Islet precursor cell (in vitro differentiated cells): ENCODE measurements at places on chromosomes 13 and 19.
A peak's percentile ranks its signal among the peaks of the same experiment; 100 is the strongest.

GRCh38 chr19:29006057-29006735 is 206.8 kb downstream of the UQCRFS1 start:
- DNase-seq, result no peak

DNA sequence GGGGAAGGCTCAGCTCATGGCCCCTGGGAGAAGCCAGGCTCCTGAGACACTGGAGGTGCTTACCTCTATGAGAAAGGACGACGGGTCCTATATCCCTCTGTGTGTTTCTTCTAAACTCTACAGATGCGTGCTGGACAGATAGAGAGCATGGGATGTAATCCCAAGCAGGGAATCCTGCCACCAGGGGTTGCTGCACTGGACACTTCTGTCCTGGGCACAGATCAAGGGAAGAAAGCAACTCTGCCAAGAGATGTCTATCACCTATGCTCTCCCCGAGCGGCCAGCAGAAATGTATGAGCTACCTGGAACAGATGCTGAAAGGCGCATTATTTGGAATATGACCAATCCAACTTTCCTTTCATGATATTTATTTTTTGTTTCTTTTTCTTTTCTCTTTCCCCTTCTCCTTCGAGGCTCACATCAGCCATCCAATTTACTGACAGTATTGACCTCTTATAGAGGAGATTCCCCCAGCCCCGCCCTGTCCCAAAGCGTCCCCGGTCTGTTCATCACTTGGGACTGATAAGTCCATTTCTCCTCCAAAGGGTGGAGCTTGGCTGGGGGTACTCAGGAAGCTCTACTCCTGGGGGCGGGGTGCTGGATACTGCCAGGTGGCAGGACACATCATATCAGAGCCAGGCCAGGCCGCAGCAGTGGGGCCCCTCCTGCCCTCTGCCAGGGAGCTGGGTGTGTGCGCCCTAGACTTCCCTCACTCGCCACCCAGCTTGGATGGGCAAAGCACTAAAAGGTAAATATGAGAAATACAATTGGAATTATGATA is 34.2 kb downstream of the TSHZ3 start:
- DNase-seq, result peak; percentile 57

DNA sequence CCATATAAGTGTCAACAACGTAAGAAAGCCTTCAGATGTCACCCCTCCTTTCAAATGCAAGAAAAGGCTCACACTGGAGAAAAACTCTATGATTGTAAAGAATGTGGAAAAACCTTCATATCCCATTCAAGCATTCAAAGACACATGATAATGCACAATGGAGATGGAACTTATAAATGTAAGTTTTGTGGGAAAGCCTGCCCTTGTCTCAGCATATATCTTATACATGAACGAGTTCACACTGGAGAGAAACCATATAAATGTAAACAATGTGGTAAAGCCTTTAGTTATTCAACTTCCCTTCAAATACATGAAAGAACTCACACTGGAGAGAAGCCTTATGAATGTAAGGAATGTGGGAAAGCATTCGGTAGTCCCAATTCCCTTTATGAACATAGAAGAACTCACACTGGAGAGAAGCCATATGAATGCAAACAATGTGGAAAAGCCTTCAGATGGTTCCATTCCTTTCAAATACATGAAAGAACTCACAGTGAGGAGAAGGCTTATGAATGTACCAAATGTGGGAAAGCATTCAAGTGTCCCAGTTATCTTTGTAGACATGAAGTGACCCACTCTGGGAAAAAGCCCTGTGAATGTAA is 11.1 kb downstream of the ZNF844 start:
- no peak for DNase-seq

GRCh38 chr19:28727480-28728159 is 485.3 kb downstream of the UQCRFS1 start:
- DNase-seq, result peak; percentile 70

DNA sequence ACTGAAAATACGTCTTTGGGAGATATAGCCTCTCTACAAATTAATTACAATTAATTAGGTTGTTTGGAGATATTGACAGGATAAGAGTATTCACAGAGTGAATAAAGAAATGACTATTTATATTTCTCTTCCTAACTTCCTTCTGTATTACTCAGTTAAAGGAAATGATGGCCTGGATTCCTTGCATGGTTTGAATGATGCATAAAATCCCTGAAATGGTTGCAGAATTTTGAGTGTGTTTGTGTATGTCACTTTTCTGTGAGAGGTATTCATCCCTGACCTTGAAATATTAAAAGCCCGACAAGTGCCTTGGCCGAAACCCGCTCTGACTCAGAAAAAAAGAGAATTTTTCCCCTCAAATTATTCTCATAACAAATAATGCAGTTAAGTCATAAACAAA is 90.0 kb downstream of the PDS5B start:
- DNase-seq, result no peak

DNA sequence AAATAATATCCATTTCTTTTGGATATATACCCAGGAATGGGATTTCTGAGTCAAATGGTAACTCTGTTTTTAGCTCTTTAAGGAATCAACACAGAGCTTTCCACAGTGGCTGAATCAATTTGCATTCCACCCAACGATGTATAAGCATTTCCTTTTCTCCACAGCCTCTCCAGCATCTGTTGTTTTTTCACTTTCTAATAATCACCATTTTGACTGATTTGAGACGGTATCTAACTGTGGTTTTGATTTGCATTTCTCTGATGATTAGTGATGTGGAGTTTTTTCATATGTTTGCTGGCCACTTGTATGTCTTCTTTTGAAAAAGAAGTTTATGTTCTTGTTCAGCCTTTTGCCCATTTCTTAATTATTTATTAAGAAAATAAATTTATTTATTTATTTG is 352.2 kb upstream of the OBI1 start:
- no peak for DNase-seq

DNA sequence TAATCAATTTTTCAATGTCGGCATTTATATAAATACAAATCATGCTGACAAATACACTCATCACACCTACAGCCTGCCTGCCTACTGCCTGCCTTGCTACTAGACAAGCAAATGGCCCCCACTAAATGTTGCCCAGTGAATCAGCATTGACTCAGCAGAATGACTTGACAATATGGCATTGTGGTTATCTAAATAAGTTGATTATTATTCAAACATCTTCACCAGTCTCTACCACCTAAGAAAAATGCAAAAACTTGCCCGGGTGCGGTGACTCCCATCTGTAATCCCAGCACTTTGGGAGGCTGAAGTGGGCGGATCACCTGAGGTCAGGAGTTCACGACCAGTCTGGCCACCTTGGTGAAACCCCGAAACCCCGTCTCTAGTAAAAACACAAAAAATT is 296.1 kb downstream of the PCDH9 start:
- DNase-seq, result no peak

DNA sequence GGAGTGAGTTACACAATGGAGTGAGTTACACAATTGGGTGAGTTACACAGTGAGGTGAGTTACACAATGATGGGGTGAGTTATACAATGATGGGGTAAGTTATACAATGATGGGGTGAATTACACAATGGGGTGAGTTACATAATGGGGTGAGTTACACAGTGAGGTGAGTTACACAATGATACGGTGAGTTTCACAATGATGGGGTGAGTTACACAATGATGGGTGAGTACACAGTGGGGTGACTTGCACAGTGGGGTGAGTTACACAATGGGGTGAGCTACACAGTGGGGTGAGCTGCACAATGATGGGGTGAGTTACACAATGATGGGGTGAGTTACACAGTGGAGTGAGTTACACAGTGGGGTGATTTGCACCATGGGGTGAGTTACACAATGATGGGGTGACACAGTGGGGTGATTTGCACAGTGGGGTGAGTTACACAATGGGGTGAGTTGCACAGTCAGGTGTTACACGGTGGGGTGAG is 52.5 kb upstream of the GAS6 start:
- DNase-seq, result no peak

DNA sequence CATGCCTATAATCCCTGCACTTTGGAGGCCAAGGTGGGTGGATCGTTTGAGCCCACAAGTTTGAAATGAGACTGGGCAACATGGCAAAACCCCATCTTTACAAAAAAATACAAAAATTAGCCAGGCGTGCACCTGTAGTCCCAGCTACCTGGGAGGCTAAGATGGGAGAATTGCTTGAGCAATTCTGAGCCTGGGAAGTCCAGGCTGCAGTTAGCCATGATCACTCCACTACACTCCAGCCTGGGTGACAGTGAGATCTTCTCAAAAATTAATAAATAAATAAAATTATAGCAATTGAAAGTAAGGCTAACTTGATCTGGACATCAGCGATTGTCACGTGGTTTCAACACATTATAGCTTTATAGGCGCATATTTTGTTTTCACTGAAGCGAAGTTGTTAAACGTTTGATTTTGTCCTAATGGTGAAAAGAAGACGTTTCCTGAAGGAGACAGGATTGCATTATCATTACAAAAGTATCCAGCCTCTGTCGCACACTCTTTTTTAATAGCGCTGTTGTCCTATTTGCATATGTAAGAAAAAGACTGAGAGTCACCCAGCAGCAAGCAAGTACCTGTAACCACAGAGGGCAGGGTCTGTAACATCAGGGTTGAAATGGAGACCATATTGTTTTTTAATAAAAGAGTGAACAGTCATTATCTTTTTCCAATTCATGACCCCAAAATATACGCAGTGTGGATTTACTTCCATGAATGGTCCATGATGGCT is 335.7 kb downstream of the DCT start:
- no peak for DNase-seq

DNA sequence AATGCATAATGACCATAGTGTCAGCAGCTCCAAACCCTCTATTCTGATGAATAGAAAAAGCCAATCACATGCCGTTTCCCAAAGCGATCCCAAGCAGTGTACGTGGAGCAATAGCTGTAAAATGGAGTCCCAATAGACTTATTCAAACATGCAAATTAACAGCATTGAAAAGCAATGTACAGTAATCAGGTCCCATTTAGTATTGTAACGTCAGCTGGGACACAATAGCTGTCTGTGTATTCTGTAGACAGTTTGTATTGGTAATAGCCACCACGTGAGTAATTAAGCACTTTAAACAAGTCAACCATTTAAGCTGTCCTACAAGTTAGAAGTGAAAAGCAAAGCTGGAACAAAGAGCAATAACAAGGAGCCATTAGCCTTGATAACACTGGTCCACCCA is 698.2 kb downstream of the PCDH17 start:
- no peak for DNase-seq

GRCh38 chr13:112083971-112084370 is 17.0 kb downstream of the SOX1 start:
- DNase-seq, result no peak
